Activated CD4-positive, alpha-beta memory T cell treated with anti-CD3 and anti-CD28 coated beads, Interleukin-2, amount 10 ng/mL, durations not matched to agents 7 days and 5 days (primary cell): ENCODE measurements at places on chromosomes 3 and 15. TPM values are rescaled to one million over a fixed set of nuclear protein-coding genes. Genes with fewer than 3 reads are reported as not detected.

The CCDC39 gene
- total RNA-seq, result not detected

The MAP1A gene
- 8.7 TPM for total RNA-seq

The TRPC1 gene
- 3.0 TPM for total RNA-seq

The GUCA1C gene
- not detected for total RNA-seq

The TTLL13 gene
- 0.58 TPM for total RNA-seq

The HLTF gene
- total RNA-seq, result 24.5 TPM

The AVEN gene
- 8.9 TPM for total RNA-seq

The GASK1A gene
- not detected for total RNA-seq

The DPH6 gene
- 10.5 TPM for total RNA-seq

The LMAN1L gene
- 0.48 TPM for total RNA-seq

The TUSC7 gene
- not detected for total RNA-seq

The SERINC4 gene
- total RNA-seq, result 0.18 TPM

The ESYT3 gene
- 0.43 TPM for total RNA-seq

The STOML1 gene
- 7.1 TPM for total RNA-seq

The PLA2G4F gene
- total RNA-seq, result not detected

The NEIL1 gene
- total RNA-seq, result 6.9 TPM

The GP9 gene
- not detected for total RNA-seq

The SAMD7 gene
- not detected for total RNA-seq

The UBAP1L gene
- 3.0 TPM for total RNA-seq
